ENCODE measurements at places on chromosomes 3 and 15.

GRCh38 chr3:187935623-187936156 is 190.4 kb upstream of the BCL6 start:
- no peak for DNase-seq
- H3K36me3 ChIP-seq: no peaks in the 10 kb centered on the region
- H3K27me3 ChIP-seq: no peaks in the 10 kb centered on the region
- H3K4me1 ChIP-seq: peaks cover 7% of the 10 kb centered on the region
- peak overlapping the region; percentile 68 for H3K27ac ChIP-seq

DNA sequence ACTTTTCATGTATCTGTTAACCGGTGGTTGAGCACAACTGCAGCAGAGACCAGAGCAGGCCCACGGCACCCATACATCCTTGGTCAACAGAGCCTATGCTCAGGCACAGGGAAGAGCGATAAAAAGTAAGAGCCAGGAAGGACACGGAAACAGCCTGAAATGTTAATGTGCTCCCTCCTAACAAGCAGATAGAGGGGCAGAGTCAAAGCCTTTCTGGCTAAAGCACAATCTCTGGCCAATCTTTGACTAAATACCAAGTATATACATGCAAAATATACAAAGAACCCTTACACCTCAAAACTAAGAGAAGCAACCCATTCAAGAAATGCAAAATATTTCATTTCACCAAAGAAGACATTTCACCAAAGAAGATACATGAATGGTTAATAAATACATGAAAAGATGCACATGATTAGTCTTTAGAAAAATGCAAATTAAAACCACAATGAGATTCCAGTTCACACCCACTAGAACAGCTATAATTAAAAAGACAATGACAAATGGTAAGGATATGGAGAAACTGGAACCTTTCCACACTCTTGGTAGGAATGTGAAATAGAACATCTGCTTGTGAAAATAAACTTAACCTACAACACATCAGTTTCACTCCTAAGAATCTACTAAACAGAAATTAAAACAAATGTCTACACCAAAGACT is 88.0 kb downstream of the OSBPL10 start:
- H3K36me3 ChIP-seq: no peaks in the 10 kb centered on the region
- DNase-seq: peak; percentile 14
- H3K27ac ChIP-seq: no peak overlapping the region
- H3K4me1 ChIP-seq: no peaks in the 10 kb centered on the region
- H3K27me3 ChIP-seq: no peaks in the 10 kb centered on the region
- H3K4me3 ChIP-seq: no peak overlapping the region

GRCh38 chr3:30475038-30475808 is 131.2 kb upstream of the TGFBR2 start:
- no peaks in the 10 kb centered on the region for H3K4me1 ChIP-seq
- DNase-seq: no peak
- H3K27ac ChIP-seq: no peak overlapping the region
- no peaks in the 10 kb centered on the region for H3K36me3 ChIP-seq
- no peaks in the 10 kb centered on the region for H3K27me3 ChIP-seq

DNA sequence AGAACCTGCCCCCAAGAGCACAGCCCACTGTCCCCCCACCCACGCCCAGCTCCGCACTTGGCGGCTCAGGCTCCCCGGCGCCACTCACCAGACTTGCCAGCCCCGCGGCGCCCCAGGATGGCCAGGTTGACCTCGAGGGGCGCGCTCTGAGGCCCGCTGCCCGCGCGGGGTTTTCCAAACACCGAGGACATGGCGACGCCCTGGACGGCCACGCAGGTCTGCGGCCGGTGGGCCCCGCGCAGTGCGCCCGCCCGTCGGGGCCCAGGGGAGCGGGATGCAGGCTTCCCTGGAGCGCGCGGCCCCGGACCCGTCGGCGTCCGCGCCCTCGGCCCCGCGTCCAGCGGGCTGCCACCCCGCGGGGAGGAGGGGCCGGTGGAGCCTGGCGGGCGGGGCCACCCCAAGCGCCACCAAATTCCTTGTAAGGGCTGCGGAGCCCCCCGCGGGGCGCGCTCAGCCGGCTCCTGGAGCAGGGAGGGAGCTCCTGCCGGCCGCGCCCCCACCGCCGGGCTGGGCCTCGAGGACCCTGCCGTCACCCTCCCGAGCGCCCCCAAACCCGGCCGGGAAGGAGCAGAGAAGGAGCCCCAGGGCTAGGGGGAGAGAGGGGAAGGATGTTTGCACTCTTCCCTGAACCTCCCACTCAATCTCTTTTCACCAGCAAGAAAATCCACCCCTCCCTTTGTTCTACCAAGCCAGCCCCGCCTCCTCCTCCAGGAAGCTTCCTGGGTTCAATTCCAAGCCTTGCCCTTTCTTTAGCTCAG is at the start of gene RASL12:
Gene RASL12 (minus strand): TSS at position 347 of the 758 bp plus-strand sequence. CDS start 156 bp downstream, at position 191.
- peaks cover 58% of the 10 kb centered on the region for H3K4me1 ChIP-seq
- peak within 1 kb of the TSS; percentile 90 for H3K27ac ChIP-seq
- H3K36me3 ChIP-seq: no peaks in the 10 kb centered on the region
- peaks cover 29% of the 10 kb centered on the region for H3K27me3 ChIP-seq
- H3K4me3 ChIP-seq: peak within 1 kb of the TSS; percentile 45

- no peaks in the 10 kb centered on the region for H3K27me3 ChIP-seq
- no peak overlapping the region for H3K27ac ChIP-seq
- H3K36me3 ChIP-seq: peaks cover 69% of the 10 kb centered on the region
- peaks cover 5% of the 10 kb centered on the region for H3K4me1 ChIP-seq
- no peak for DNase-seq
- H3K4me3 ChIP-seq: no peak overlapping the region
These were observed 93.0 kb downstream of the PGPEP1L start for GRCh38 chr15:98914626-98915025.

- no peak for DNase-seq
- no peak overlapping the region for H3K4me3 ChIP-seq
- H3K4me1 ChIP-seq: no peaks in the 10 kb centered on the region
- H3K27me3 ChIP-seq: no peaks in the 10 kb centered on the region
These were observed 9.1 kb downstream of the ABHD5 start for GRCh38 chr3:43699864-43700263.

DNA sequence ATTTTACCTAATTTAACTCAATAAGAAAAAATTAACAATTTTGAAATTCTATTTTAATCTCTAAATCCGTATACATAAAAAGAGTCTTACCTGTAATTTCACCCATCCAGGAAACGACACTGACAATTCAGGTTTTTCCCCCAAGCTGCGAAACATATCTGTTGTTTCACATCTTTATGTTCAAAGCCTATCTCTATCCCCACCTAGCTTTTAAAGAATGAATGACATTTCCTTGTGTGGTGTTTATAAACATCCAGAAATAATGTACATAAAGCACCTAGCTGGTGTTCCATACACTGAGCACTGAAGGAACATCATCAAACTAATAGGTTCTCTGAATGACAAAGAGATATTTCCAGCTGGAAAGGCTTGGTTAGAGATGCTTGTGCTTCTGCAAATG is 867.8 kb downstream of the SQOR start:
- no peaks in the 10 kb centered on the region for H3K27me3 ChIP-seq
- no peak overlapping the region for H3K4me3 ChIP-seq
- DNase-seq: no peak
- H3K27ac ChIP-seq: no peak overlapping the region

DNA sequence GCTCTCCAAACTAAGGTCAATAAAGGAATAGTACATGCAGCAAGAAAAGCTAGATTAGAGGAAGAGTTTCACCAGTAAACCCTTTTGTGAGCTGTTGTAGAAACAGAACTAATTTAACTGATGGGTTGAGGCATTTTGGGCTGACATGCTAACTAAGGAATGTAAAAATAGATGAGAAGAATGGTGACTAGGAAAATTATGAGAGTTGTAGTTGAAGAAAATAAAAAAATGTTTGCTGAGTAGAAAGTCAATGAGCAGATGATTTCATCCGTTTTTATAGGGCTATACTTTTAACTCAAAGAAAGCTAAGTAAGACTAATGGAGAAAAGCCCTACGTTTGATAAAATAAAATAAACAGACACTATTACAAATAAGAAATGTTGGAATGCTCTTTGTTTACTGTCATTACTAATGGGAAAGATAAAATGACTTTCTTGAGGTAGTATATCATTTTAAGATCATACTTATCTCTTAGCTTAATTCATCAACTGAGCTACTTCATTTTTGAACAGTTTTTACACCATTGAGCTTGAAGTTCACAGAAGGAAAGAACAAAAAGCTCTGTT is 209.4 kb upstream of the DPH6 start:
- no peaks in the 10 kb centered on the region for H3K27me3 ChIP-seq
- no peaks in the 10 kb centered on the region for H3K36me3 ChIP-seq
- H3K27ac ChIP-seq: no peak overlapping the region
- no peak for DNase-seq

GRCh38 chr3:52005571-52005986 is 9.9 kb upstream of the RPL29 start:
- peaks cover 42% of the 10 kb centered on the region for H3K4me1 ChIP-seq
- H3K36me3 ChIP-seq: no peaks in the 10 kb centered on the region
- no peak overlapping the region for H3K4me3 ChIP-seq
- H3K27ac ChIP-seq: peak overlapping the region; percentile 55
- DNase-seq: peak; percentile 84
- peaks cover 2% of the 10 kb centered on the region for H3K27me3 ChIP-seq

DNA sequence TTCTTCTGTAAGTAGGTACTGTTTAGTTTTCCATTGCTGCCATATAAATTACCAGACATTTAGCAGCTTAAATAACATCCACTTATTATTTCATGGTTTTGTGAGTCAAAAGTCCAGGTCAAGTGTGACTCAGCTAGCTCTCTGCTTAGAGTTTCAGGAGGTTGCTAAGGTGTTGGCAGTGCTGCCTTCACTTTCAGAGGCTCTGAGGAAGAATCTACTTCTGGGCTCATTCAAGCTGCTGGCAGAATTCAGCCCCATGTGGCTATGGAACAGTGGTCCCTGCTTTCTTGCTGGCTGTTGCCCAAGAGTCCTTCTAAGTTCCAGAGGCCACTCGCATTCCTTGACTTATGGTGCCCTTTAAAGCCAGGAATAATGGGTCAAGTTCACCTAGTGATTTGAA is 4.5 kb downstream of the CFAP44 start:
- DNase-seq: no peak
- no peaks in the 10 kb centered on the region for H3K36me3 ChIP-seq
- no peak overlapping the region for H3K4me3 ChIP-seq

DNA sequence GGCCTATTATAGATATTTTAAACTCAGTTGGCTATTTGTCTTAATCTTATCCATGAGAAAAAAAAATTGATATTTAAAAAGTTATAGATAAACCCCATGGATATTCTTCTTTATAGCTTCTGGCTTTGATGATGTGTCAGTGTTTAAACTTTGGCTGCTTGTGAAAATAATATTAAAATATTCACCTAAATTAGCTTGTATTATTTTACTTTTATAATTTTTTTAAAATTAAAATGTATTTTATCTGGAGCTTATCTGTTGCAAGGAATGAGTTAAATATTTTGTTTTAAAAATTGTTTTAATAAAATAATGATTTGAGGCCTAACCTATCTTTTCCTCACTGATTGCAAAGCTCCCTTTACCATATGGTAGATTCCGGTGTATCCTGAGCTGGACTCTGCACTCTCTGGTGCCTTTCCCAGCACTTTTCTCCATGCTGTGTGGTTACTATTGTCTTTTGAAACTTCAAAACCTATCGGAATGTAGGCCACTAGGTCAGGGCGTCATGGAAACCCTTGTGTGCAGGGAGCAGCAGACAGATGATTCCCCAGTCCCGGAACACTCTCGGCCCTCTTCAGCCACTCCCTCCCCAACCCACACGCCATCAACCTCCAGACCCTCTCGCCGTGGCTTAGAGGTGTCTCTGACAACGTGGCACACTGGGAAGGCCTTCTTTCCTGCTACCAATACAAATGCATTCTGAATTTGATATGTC is 252.3 kb upstream of the ATP10A start:
- peak; percentile 27 for DNase-seq
- H3K4me3 ChIP-seq: no peak overlapping the region
- H3K27me3 ChIP-seq: no peaks in the 10 kb centered on the region

DNA sequence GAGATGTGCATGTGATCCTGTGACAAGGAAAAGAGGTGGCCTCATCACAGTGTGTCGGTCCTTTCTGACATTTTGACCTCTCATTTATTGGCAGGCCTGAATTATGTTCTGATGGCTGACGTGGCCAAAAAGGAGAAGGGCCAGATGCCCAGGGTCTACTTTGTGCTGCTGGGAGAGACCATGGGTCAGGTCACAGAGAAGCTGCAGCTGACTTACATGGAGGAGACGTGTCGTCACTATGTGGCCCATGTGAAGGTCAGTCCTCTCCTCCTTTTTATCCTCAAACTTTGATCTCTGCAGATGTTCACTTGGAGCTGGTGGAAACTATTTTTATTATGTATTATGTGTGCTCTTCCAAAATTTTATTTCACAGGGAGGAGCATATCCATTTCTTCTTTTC is 319.3 kb upstream of the CTDSPL start:
- H3K36me3 ChIP-seq: peaks cover 8% of the 10 kb centered on the region
- H3K4me1 ChIP-seq: peaks cover 80% of the 10 kb centered on the region
- no peaks in the 10 kb centered on the region for H3K27me3 ChIP-seq
- no peak overlapping the region for H3K4me3 ChIP-seq

GRCh38 chr3:8773941-8774542 is 4.6 kb upstream of the OXTR start:
- H3K4me3 ChIP-seq: no peak overlapping the region
- no peak for DNase-seq
- H3K4me1 ChIP-seq: peaks cover 6% of the 10 kb centered on the region
- H3K27ac ChIP-seq: no peak overlapping the region

GRCh38 chr3:11367143-11367693 is 95.0 kb downstream of the ATG7 start:
- H3K4me1 ChIP-seq: peaks cover 32% of the 10 kb centered on the region
- peak overlapping the region; percentile 86 for H3K27ac ChIP-seq
- H3K36me3 ChIP-seq: peaks cover 18% of the 10 kb centered on the region
- no peak overlapping the region for H3K4me3 ChIP-seq

GRCh38 chr15:70615435-70616310 is 147.7 kb downstream of the UACA start:
- H3K36me3 ChIP-seq: no peaks in the 10 kb centered on the region
- H3K4me1 ChIP-seq: peaks cover 4% of the 10 kb centered on the region
- no peaks in the 10 kb centered on the region for H3K27me3 ChIP-seq
- no peak overlapping the region for H3K27ac ChIP-seq

GRCh38 chr3:79012530-79012913 is 755.3 kb downstream of the ROBO1 start:
- no peak overlapping the region for H3K27ac ChIP-seq
- DNase-seq: peak; percentile 76
- H3K36me3 ChIP-seq: no peaks in the 10 kb centered on the region
- H3K4me1 ChIP-seq: no peaks in the 10 kb centered on the region

- no peaks in the 10 kb centered on the region for H3K4me1 ChIP-seq
- H3K27ac ChIP-seq: no peak overlapping the region
- no peak for DNase-seq
- no peaks in the 10 kb centered on the region for H3K36me3 ChIP-seq
These were observed 607 bp upstream of the PPP1R14D start for GRCh38 chr15:40829115-40829514.

GRCh38 chr3:170356596-170357175 is 829 bp upstream of the SKIL start:
- H3K27me3 ChIP-seq: no peaks in the 10 kb centered on the region
- H3K27ac ChIP-seq: peak overlapping the region; percentile 99
- H3K36me3 ChIP-seq: peaks cover 10% of the 10 kb centered on the region

GRCh38 chr15:51536965-51537574 is 85.5 kb downstream of the DMXL2 start:
- H3K27ac ChIP-seq: no peak overlapping the region
- H3K36me3 ChIP-seq: peaks cover 4% of the 10 kb centered on the region
- peak; percentile 3 for DNase-seq
- H3K4me3 ChIP-seq: no peak overlapping the region
